ENCODE measurements at places on chromosomes 4 and X. TPM values are rescaled to one million over a fixed set of nuclear protein-coding genes. Genes with fewer than 3 reads are reported as not detected.
A peak's percentile ranks its signal among the peaks of the same experiment; 100 is the strongest.

DNA sequence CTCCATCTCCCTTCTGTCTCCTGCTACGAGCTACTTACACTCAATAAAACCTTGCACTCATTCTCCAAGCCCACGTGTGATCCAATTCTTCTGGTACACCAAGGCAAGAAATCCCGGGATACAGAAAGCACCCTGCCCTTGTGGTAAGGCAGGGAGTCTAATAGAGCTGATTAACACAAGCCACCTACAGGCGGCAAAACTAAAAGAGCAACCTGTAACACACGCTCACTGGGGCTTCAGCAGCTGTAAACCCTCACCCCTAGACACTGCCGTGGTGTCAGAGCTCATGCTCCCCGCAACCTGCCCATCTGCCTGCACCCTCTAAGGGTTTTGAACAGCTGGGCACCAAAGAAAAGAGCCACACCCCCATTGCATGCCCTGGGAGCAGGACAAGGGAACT is 755.4 kb upstream of the HTR2C start:
- no peak for DNase-seq

DNA sequence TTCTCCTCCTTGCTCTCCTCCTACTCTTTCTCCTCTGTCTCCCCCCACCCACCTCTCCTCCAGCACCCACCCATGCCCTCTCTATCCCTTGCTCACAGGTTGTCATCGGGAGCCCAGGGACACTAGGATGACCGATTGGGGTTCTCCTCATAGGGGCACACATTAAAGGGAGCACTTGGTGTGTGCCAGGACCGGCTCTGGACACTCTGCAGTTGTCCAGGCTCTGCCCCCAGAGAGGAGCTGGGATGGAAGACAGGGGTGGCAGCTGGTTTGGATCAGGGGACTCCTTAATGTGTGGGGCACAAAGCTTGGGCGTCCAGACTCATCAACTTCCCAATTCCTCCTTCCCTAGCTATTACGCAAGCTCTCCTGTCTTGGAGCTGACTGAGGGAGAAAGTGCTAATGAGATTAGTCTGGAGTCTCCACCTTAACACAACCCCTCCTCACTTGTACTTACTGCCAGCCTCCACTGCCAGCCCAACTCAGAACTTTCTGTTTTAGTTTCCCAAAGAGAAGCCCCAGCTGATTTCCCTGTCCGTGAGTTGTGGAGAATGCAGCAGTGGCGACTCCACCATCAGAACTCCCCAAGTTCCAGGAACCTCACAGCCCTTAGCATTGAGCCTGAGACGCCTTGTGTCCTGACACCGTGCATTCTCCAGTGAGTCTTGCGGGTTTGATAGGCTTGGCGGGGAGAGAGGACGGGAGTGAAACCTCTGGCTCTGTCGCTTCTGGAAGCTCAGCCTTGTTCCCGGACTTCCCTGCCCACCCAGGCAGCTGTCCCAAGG is 52.2 kb downstream of the CXorf49B start:
- DNase-seq, result no peak

SSX2B gene
- total RNA-seq, result not detected

GRCh38 chrX:84335121-84335520 is 147.1 kb upstream of the RPS6KA6 start:
- no peak for DNase-seq

- peak; percentile 43 for DNase-seq
Measured at GRCh38 chr4:76802236-76803021, 95.5 kb downstream of the SOWAHB start.

DNA sequence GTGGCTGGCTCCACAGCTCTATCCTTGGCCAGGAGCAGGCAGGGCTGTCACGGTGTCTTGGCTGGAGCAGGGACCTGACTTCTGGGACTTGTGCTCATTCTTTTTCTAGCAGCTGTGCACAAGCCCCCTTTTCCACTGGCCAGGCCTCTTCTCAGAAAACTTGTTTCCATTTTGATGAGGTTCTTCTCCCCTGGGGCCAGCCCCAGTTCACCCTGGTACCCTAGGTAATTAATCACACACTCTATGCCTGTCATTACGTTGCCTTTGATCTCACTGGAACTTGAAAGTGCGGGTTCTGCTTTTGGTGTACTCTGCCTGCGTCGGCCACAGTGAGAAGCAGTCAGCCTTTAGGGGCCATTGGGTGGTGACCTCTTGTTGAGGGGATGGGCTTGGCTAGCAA is 26.6 kb downstream of the DRD5 start:
- DNase-seq, result no peak

- DNase-seq, result peak; percentile 39
Measured at GRCh38 chr4:102734591-102735385, 26.0 kb downstream of the MANBA start.

RGN gene
- 105 TPM for total RNA-seq

PLXNB3 gene
- total RNA-seq, result 1.4 TPM

DNA sequence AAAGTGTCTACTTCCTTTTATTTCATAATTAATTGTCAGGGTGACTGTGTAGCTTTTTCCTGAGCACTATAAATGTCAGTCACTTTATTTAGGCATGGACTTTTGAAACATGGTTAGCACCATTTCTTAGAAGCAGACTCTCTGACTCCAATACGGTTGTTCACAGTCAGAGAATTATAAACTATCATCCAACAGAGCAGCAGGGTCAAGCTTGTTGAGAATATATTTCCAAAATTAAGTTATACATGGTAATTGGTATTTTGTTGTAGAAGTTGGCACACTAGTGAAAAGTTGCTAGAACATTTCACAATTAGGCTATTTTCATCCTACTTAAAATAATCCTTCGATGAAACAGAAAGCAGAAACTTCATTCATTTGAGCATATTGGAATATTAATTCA is 1155.5 kb upstream of the IGFBP7 start:
- DNase-seq, result no peak

DNA sequence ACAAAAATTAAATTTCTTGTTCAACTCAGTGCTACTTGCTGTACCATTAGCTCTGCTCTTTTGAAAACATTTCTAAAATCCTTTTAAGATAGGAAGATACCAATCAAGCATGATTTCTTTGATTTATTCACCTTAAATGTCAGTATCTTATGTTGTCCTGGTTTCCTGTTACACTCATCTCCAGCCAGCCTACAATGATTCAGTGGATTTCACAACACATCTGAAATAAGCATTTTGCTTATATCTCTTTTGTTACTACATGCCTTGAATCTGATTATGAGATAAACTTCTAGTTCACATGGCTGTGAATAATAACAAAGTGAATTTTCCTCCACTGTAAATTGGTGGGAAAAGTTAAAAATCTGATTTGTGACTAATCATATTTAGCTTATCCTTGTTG is 112.5 kb upstream of the BMP3 start:
- no peak for DNase-seq

DNA sequence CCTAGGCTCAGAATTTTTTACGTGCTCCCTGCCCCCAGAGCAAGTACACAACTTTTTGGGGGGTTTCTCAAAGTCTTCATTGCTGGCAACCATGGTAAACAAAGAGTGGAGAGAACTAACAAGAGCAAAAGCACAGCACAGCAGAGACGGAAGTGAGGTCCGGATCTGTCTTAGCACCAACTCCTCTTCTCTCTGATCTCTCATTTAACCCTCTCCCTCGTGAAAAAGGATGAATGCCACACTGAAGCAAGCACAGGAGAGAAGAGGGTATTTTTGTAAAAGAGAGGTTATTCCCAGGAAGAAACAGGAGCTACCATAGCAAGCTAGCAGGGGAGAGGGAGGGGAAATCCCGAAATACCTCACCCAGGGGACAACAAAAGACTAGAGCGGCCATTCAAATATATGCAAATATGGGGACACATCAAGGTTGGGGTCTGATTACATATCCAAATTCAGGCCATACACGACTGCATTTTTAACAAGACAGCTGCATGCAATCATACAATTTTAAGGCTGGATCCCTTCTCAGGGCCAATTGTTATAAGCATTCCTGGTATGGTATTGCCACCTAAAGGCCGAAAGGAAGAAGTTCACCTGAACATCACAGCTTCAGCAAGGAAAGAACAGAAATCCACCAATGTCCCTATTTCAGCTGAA is 46.6 kb downstream of the CD40LG start:
- peak; percentile 51 for DNase-seq

PAGE1 gene
- total RNA-seq, result not detected

- DNase-seq, result no peak
Measured at GRCh38 chr4:57125996-57126395, 15.8 kb upstream of the IGFBP7 start.

DNA sequence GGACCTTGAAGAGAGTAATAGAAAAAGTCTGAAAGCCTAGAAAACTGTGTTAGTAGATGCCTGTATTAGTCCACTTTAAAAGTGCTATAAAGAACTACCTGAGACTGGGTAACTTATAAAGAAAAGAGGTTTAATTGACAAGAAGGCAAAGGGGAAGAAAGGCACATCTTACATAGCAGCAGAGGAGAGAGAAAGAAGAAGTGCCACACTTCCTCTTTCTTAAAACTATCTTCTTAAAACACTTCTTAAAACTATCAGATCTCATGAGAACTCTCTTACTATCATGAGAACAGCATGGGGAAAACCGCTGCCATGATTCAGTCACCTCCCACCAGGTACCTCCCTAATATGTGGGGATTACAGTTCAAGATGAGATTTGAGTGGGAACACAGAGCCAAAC is 18.8 kb upstream of the COL25A1 start:
- DNase-seq, result no peak

GRCh38 chr4:4637710-4638109 is 95.9 kb upstream of the STX18 start:
- no peak for DNase-seq

GRCh38 chr4:61727286-61727685 is 527.2 kb downstream of the ADGRL3 start:
- DNase-seq, result no peak

DNA sequence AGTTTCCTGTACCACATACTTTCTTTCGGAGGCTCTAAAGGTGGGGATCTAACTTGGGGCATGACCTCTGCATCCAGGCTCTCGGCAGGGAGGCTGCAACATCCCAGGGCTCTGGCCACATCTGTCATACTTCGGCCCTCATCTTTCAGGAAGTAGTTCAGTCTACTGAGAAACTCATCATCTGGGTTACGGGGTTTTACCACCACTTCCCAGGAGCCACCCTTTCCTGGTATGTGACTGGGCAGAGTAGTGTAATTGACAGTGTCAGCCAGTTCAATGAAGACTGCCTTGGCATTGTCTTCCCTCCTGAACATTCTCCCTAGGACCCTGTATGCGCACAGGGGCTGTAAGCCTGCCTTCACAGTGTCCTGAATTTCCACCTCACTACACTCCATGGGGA is 2.8 kb downstream of the PNMA5 start:
- no peak for DNase-seq
